ENCODE measurements at places on chromosomes 2 and 18.

- DNase-seq, result no peak
Observed at GRCh38 chr2:2839393-2839781, 508.3 kb upstream of the MYT1L start.

- DNase-seq, result no peak
Observed at GRCh38 chr2:109350526-109350925, 221.5 kb downstream of the SH3RF3 start.

DNA sequence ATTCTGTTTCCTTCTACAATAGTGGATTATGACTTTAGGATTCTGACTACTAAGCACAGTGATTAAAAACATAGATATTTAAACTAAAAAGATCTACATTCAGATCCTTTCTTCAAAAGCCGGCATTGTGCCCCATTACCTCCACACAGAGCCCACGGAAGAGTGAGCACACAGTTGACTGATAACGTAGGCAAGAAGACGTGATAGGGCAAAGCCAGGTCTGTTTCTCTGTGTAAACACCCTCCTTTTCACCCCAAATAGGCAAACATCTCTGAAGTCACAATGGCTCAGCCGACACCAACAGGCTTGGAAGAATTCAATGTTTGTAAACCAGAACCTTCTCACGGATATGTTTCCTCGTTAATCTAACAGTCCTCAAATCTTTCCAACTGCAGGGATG, 302.9 kb downstream of the CMPK2 start:
- DNase-seq, result no peak

DNA sequence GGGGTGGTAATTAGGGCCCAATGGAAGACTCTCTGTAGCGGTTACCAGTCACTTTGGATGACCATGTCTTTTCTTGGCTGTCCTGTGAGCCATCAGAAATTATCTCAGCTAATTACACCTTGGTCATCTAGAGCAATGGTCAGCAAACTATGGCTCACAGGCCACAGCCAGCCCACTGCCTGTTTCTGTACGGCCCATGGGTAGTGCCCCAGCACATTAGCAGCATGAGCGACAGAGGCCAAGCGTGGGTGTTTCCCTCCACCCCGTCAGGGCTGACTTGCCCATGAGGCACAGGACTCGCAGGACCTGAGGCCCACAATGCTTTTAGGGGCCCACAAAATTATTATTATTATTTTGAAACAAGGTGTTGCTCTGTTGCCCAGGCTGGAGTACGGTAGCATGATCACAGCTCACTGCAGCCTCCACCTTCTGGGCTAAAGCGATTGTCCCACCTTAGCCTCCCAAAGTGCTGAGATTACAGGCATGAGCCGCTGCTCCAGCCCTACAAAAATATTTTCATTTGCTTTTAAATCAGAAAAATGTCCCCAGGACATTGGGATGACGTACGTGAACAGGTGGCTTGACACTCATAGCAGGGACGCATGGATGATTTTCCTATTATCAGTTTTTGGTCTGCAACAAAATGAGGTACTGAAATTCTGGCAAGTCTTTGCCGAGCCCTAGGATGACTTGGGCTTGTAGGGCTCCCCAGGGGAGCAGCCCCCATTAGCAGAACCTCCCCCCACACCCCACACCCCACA, 29.3 kb upstream of the CEP68 start:
- DNase-seq, result no peak

- no peak for DNase-seq
Observed at GRCh38 chr2:7007488-7007845, 90.3 kb downstream of the RNF144A start.

GRCh38 chr18:63511285-63511684, 30.9 kb upstream of the SERPINB12 start:
- no peak for DNase-seq

DNA sequence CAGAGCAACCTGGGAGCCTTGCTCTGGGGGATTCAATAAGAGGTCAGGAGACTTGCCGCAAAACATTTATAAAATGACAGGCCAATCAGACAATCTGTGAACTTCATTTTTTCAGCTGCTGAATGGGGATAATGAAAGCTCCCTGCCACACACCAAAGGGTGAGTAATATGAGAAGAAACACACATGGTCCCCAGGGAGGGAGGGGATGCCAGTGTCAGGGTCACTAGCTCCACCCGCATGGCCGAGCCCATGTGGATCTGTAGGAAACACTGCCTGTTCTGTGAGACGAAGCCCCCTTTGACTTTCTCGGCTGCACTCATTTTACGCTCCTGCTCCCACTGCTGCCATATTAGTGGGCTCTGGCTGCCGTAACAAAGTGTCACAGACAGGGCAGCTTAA, 521.0 kb upstream of the RAB6C start:
- DNase-seq, result no peak

DNA sequence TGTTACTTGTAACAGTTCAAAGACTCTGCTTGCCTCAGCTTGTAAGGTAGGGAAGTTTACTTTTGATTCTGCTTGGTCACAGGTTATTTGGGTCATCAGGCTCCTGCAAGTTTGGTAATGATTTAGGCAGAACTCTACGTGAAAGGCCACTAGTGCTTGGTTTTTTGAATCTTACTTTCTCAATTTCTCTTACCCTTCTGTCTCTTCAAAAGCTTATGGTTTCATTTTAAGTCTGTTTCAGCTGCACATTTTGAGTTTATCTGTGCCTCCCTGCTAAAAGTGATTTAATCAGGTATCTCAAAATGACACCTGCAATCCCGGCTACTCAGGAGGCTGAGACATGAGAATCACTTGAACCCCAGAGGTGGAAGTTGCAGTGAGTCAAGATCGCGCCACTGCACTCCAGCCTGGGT, 26.3 kb upstream of the MOCOS start:
- DNase-seq, result no peak

DNA sequence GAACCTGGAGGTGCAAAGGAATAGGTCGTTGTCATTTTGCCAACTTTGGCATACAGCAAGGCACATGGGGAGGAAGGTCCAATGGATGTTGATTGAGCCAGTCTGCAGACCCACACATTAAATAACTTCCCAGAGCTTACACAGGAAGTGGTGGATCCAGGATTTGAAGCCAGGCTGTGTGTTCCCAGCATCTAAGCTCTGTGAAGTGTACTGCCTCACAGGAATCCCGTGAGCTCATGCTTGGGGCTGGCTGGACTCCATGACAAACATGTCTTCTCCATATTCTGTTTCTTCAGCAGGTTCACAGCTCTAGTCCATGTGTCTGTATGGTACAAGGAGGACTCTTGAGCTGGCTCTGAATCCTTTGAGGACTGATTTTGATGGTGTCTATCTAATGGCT, 63.9 kb downstream of the KLHL29 start:
- DNase-seq, result no peak

DNA sequence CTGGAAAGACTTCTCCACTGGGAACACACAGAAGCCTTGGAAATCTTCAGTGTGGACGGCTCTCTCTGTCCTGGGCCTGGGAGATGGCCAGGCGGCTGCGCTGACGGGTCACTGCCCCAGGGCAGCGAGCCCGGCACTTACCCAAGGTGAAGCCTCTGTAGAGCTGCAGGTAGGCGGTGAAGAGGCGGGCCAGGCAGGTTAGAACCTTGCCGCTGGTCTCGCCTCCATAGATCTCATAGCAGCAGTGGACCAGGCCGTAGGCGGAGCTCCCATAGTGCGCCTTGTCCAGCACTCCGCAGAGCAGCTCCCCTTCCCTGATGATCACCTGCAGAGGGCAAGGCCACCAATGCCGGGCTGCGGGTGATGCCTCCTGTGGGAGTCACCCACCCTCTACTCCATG, 53.0 kb downstream of the POLR1A start:
- DNase-seq, result no peak

GRCh38 chr18:78913830-78914231, 65.8 kb upstream of the SALL3 start:
- DNase-seq, result peak; percentile 32

GRCh38 chr2:132668189-132668823, 1.7 kb downstream of the LYPD1 start:
- no peak for DNase-seq

- DNase-seq, result no peak
Observed at GRCh38 chr2:241965931-241966412, 96.4 kb downstream of the RTP5 start.

DNA sequence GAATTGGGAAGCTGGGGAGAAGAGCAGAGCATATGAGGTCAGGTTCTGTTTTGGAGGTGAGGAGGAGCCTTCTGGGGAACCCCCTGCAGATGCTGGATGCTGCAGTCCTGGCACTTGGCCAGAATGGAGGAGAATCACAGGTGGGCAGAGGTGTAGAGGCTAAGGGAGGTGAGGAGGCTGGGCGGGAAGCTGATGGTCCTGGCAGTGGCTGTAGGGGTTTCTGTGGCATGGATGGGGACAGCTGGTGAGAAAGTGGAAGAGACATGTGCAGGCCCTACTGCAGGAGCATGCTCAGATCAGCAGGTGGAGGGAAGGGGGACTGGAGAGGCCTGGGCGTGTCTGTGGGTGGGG, 101.3 kb downstream of the DYSF start:
- no peak for DNase-seq

- no peak for DNase-seq
Observed at GRCh38 chr2:228589115-228589514, 407.6 kb upstream of the SPHKAP start.

DNA sequence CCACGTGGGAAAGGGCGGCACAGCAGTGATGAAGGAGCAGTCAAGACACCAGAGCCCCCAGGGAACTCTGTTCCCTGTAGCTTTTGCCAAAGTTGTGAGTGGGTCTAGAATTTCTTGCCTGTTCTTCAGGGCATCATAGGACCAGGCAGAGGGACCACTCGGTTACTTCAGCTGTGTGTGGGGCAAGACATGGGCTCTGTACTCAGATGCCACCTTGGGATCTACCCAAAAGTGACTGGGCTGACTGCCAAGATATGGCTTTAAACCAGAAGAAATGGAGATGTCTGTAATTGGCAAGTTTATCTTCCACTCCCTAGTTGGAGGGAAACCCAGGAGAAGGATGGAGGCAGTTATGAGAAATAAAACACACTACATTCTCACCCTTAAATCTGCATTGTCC, 29.6 kb downstream of the KCNF1 start:
- DNase-seq, result peak; percentile 36

DNA sequence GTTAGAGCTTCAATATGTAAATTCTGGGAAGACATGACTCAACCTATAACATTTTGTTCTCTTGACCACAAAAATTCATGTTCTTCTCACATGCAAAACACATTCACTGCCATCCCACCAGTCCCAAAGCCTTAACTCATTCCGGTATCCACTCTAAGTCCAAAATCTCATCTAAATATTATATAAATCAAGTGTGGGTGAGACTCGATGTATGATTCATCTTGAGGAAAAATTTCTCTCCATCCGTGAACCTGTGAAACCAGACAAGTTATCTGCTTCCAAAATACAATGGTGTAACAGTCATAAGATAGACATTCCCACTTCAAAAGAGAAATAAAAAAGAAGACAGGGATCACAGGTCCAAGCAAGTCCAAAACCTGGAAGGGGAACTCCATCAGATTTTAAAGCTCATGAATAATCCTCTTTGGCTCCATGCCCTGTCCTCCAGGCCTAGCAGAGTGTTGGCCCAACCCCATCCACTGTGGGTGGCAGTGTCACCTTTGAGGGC, 101.3 kb downstream of the RAD51AP2 start:
- DNase-seq, result no peak

- no peak for DNase-seq
Observed at GRCh38 chr2:165889158-165889557, 64.4 kb downstream of the TTC21B start.

GRCh38 chr2:69279211-69279610, 107.8 kb downstream of the GFPT1 start:
- no peak for DNase-seq

DNA sequence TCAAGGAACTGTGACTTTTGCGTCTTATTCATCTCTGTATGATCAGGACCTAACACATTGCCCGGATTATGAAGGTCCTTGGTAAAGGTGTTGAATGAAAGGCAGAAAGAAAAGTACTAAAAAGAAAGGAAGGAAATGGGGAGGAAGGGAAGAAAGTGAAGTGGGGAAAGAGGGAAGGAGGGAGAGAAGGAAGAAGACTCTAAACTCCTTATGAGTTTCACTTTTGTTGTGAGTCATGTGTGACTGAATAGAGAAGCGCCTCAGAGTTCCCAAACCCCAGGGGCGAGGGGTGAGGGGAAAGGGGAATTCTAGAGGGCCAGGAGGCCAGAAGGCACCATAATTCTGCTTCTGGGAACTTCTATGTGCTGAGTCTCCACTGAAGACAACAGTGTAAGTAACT, 30.9 kb upstream of the OSBPL6 start:
- no peak for DNase-seq

DNA sequence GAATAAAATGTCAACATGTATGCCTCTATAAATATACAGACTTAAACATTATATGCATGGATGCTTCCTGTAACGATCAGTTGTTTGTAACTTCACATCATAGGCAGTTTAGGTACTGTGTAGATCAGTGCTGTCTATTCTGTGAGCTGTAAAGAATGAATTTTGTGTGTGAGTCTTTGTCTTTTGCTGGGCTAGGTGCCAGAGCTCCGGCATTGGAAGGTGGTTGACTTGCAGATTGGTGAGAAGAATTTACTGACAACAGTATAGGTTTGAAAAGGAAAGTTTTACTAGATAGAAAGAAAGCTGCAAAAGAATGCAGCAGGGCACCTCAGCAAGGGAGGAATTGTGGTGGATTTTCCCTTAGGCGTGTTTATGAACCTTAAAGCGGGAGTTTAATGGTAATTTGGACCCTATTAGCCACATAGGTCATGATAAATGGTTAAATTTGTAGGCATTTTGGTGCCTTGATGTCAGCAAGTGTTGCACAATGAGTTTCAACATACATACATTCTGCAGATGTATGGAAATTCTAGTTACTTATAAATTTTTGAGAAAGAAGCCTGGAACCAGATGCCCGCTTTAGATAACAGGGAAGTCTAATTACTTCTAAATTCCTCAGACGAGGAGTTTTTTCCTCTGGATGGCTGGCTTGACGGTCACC, 6.7 kb upstream of the QPCT start:
- no peak for DNase-seq

GRCh38 chr2:151518802-151519201, 109.1 kb downstream of the RIF1 start:
- no peak for DNase-seq

DNA sequence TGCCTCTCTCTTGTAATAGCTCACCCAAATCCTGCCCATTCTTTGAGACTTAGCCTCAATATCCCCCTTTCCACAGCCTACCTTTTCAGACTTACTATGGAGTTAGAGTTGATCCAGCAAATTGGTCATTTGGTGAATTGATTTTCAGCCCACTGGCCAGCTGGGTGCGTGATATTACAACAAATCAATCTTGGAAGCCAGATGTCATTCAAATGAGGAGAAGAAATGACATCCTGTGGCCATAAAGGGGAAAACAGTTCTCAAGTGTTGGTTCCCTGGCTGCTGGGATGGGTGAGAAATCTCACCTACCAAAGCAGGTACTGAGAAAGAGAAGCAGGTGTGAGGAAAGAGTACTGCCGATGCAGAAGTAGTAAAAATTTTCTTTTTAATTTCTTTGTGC, 36.7 kb upstream of the FOXI3 start:
- no peak for DNase-seq

DNA sequence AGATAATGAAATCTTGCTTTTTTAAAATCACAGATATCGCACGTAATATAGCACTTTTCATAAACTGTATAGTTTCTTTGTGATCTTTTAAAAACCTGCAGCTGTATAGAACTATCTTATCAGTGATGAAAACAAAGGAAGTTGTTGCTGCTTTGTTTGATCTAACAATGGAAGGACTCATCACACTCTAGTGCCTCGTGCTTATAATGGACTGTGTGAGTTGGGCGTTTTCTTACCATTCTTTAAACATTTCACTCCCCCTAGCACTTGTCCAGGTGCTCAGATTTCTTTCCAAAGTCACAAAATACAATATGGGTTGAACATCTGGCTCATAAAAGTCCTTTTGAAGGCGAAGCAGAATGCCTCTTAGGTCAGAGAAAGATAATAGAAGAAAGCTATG, 94.8 kb upstream of the SPATS2L start:
- no peak for DNase-seq

GRCh38 chr2:67485431-67485830, 88.3 kb downstream of the ETAA1 start:
- no peak for DNase-seq

All from chondrocyte (in vitro differentiated cells).